Amygdala (tissue), 56 donors: ENCODE measurements at places on chromosomes 1 and 21.

GRCh38 chr1:19346026-19346425, 33.9 kb downstream of the SLC66A1 start:
- no peak for DNase-seq

DNA sequence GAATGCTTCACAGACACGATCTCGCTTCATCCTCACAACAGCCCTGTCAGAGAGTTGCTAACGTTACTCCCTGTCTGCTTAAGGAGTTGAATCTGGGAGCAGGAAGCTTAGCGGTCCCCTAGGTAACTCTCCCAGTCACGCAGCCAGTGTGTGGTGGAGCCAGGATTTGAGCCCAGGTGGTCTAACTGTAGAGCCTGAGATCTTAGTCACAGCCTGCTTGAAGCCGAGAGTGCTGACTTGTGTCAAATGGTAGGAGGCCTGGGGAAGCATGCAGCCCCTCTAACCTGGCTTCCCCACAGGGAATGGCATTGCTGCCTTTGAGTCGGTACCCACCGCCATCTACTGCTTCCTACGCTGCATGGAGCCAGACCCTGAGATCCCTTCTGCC, 4.1 kb downstream of the ADPRS start:
- no peak for DNase-seq

GRCh38 chr1:61094677-61095469, 12.5 kb downstream of the NFIA start:
- DNase-seq = no peak

DNA sequence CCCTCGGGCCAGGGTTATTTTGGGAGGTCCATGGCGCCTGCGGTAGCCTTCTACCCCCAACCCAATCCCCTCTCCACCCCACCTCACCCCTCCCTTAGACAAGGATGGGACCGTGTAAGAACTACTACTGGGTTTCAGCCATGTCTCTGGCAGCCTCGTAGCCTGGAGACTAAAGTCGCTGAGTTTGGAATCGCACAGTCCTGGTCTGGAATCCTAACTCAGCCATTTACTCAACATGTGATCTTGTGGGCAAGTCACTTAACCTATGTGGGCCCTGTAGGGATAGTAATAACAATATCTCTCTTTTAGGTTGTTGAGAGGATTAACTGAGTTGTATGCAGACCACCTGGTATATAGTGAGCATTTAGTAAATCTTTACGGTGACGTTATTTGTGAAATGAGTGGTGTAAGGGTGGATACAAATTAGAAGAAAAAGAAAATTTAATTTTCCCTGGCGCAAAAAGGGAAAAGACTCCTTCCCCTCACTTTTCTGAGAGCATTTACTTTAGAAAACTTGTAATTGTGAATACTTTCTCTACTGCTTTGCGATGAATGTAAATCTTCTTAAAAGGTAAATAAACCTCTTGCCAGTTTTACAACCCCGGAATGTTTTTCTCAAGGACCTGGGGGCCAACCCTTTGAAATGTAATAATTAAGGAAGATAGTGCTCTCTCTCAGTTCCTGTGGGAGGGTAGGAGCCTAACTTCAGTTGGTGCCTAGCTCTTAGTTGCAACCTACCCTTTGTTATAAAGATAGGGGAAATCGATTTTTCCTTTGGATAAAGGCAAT, 615 bp upstream of the MRPS15 start:
- no peak for DNase-seq

DNA sequence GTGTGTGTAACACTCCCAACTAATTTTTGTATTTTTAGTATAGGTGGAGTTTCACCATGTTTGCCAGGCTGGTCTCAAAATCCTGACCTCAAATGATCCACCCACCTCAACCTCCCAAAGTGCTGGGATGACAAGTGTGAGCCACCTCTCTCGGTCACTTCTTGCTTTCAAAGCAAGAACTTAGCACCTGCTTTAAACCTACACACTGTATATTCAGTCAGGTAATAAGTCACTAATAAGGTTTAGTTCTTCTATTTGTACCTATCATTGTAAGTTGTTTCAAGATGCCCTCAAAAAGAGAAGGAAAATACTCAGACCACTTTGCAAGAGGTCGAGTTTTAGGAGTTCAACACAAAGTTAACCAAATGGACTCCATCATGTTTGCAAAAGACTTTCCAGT, 431.3 kb downstream of the MRPL39 start:
- DNase-seq = no peak

DNA sequence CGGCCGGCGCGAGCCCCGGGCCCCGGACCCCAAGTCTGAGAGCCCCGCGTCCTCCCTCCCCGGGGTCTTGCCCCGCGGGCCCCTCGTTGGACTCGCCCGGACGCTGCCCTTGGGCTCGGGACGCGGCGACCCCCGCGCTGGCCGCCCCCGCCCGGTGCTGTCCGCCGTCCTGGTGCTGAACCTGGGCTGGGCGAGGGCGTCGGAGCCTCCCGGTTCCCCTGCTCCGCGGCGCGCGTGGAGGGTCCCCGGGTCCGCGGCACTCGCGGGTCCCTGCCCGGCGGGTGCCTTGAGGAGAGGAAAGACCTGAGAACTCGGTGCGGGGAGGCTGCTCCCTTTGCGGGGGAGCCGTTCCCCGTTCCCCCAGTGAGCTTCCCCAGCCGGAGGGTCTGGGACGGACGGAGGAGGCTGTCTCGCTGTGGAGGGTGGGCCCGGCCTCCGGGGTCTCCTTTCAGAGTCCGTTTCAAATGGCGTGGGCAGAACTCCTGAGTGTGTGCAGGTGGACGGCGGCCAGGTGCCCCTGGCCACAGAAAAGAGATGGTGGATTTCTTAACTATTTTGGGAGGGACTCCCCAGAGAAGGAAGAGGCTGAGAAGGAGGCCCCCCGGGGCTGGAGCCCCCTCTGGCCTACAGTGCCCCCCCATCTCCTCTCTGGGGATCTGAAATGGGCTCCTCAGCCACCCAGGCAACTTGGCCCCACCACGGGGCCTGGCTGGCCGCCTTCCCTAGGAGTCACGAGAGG, 595 bp downstream of the GABRD start:
- no peak for DNase-seq

- DNase-seq = no peak
These were observed 378.4 kb downstream of the SETD4 start for GRCh38 chr21:35681946-35682345.

GRCh38 chr1:109185990-109186732, 27.6 kb upstream of the SARS1 start:
- DNase-seq = peak; percentile 21

- DNase-seq = no peak
These were observed 12.8 kb downstream of the OTUD7B start for GRCh38 chr1:149997585-149998262.

GRCh38 chr1:27660300-27660835, 11.6 kb downstream of the IFI6 start:
- no peak for DNase-seq
